ENCODE measurements at places on chromosomes 7 and 10. TPM values are rescaled to one million over a fixed set of nuclear protein-coding genes. Genes with fewer than 3 reads are reported as not detected.

Gene C7orf25
- 2.0 TPM for polyA plus RNA-seq

Gene MOGAT3
- not detected for polyA plus RNA-seq

Gene ASIC3
- polyA plus RNA-seq = 3.7 TPM

Gene ARHGAP22
- 1.3 TPM for polyA plus RNA-seq

GRCh38 chr10:121662945-121663917, 65.0 kb upstream of the FGFR2 start:
- peak; percentile 33 for DNase-seq

DNA sequence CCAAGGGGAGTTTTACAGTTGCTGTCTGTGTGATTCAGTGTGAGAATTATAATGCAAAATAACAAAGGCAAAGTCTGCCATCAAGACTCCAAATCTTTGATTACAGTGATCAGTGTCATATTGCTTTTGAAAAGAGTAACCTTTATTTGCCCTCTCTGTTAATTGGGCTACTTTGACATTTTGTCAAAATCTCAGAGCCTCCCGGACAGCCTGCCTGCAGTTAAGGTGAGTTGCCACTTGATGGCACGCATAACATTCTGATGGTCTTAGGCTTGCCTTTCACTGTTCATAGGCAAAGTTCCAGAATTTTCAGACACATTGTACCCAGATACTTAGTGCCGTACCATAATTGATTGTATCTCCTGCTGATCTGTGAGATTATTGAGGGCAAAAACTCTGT, 253.5 kb downstream of the ABCA13 start:
- no peak for DNase-seq

DNA sequence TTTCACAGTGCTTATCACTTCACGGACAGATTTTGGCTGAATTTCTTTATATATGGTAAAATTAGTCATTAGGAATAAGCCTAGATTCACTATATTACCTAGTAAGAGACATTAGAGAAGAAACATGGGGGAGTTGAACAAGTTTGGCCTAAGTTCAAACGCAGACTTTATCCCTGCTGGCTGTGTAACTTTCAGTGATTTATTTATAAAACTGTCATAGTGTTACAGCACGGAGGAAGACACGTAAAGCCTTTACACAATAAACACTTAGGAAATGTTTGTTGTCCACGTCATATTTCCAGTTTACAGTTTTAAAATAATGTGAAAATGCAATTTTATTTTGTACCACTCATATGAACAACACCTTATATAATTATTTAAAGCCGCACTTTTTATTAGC, 661.5 kb downstream of the MAGI2 start:
- peak; percentile 8 for DNase-seq

GRCh38 chr7:135817583-135817982, 69.0 kb upstream of the FAM180A start:
- no peak for DNase-seq

DNA sequence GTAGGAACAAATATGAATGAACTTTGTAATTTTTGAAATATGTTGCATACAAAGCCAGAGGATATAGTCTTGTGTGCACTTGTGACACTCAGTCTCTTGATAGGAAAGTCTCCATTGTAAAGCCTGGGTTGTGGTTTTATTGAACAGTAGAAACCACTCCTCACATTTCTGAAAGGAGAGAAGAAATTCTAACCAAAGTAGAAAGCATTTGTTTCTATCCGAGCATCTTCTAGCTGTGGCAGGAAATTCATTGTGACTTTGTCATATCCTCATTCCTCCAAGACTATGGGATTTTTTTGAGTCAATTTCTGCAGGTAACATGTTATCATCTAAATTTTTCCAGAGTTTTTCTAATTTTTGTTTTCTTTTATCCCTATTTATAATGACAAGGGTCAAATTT, 55.5 kb upstream of the NCF1 start:
- no peak for DNase-seq

DNA sequence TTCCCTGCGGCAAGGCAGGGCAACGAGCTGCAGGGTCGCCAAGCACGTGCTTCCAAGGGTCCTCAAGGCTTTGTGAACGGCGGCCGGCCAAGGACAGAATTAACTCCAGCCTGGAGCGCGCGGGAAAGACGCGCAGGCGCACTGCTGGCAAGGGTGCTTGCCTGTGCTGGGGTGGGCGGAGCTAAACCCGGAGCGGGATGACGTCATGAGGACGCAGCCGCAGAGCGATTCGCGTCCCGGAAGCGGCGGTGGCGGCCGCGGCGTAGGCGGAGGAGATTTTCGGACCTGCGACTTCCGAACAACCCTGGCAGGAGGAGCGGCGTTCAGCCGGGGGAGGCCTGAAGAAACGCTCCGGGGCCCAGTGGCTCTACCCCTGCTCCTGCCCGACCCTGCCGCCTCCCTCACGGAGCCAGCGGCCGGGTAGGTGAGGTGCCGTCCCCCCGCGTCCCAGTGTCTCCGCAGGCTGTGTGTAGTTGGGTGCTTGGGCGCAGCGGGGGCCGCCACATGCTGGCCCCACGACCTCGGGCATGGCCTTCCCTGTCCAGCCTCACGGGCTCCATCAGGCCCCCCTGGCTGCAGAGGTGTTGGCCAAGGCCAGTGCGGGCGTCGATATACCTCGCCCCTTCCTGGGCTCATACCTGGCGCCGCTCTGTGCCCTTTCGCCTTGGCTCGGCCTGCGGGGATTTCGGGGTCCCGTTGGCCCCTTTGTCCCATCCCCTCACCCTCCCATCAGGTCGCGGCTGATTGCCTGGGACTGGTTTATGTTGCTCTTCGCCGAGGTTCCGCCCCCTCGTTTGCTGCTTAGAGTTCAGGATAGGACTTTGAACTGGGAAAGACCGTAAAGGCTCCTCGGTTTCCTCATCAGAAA, at the start of gene ZFYVE27:
TSS of gene ZFYVE27 (plus strand) at position 227 of the 868 bp plus-strand sequence. CDS start 1,350 bp downstream, outside the sequence.
- peak; percentile 98 for DNase-seq
